ENCODE measurements at places on chromosomes 5 and 9. TPM values are rescaled to one million over a fixed set of nuclear protein-coding genes. Genes with fewer than 3 reads are reported as not detected.

DNA sequence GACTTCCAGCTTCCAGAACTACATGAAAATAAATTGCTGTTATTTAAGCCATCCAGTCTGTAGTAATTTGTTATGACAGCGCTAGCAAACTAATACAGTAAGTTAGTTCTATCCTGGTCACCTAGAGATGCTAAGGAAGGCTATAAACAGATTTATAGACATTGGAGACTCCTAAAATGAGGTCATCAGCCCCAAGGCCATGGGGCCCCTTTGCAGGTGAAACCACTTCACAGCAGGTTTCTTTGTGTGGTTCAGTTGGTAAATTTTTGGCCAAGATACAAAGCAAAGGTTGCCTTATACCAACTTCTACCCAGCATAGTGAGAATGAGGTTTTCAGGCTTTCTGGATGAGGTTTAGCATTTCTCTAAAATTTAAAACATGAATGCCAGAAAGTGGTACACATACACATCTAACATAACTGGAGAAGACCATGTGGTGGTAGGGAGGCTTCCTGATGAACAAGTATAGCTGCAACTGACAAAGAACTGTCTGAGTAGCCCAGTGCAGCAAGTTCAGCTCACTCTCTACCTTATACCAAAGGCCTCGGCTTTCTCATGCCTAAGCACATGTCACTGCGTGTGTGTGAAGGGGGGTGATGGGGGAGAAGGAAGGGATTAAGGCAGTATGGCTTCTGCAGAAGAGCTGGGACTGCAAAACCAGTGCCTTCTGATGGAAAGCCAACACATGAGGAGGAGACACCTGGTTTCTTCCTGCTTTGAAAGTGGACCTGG lies 264.6 kb upstream of the TAS2R1 start:
- DNase-seq = peak; percentile 78

Gene SH3PXD2B
- 9.8 TPM for total RNA-seq

DNA sequence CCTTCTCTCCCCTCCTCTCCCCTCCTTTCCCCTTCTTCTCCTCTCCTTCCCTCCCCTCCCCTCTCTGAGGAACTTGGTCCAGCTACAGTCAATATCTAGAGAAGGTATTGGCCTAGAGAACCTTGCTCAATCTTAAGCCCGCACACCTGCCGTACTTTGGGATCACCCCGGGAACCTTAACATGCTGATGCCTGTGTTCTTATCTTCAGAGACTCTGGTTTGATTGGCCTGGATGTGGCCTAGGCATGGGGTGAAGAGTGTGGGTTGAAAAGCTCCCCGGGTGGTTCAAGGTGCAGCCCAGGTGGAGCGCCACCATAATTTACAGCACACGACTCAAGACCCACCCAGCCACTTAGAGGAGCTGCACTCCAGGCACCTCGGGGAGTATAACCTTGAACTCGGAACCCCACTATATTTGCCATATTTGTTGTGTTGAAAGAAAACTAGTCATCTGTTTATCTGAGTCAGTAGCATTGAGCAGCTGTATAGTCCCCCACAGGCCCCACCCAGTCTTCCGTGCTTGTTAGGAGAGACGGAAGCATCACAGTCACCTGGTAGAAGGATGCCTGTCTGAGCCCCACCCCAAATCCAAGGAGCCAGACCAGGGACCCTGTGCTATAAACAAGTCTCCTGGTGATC lies 14.4 kb upstream of the PHF19 start:
- DNase-seq = no peak

GRCh38 chr9:134594078-134594941 lies 47.3 kb upstream of the COL5A1 start:
- no peak for DNase-seq

GRCh38 chr9:112493393-112494137 lies 6.9 kb downstream of the KIAA1958 start:
- peak; percentile 13 for DNase-seq

Gene OR1J1
- not detected for total RNA-seq

DNA sequence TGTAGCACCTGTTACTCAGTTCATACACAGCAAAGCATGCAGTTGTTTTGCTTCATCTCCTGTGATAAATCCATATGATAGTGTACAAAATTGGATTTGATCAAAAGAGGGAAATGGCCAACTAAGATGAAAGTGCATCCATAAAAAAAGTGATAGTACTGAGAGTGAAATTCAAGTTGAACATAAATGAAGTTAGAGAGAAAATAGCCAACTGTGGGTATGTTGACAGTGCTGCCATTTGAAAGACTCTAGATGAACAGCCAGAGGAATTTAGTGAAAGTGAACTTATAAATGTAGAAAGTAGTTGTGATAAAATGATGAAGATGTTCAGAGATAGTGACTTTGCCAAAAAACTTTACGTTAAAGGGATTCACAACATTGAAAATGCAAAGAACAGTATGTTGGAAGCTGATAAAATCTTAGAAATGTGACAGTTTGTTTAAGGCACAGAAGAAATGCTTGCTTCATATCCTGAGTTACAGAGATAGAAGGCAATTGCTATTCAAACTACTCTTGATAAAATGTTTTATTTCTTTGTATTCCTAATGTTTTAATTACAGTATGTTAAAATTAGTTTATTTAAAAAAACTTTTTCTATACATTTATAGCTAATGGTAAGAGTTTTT lies 119.7 kb downstream of the DMXL1 start:
- DNase-seq = no peak

DNA sequence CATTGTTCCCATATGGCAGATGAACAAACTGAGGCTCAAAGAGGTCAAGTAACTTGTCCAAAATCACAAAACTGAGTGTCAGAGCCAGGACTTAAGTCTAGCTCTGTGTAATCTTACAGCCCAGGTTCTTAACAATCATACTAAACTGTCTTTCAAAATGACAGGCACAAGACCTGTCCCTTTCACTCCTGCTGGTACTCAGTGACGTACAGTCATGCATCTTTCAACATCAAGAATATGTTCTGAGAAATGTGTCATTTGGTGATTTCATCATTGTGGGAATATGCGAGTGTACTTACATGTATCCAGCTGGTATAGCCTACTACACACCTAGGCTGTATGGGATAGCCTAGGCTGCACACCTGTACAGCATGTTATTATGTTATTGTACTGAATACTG lies 646.8 kb upstream of the WWC1 start:
- DNase-seq = peak; percentile 47

- no peak for DNase-seq
These were observed 76.6 kb downstream of the PAPPA start for GRCh38 chr9:116230051-116230632.

GRCh38 chr5:126624534-126624933 lies 23.8 kb downstream of the PHAX start:
- peak; percentile 66 for DNase-seq

Measured in PC-3 (cell line).